ENCODE measurements at places on chromosomes 5 and 9. TPM values are rescaled to one million over a fixed set of nuclear protein-coding genes. Genes with fewer than 3 reads are reported as not detected.

The CYLC2 gene
- total RNA-seq: not detected

The GFI1B gene
- total RNA-seq: not detected

The ACOT12 gene
- not detected for total RNA-seq

The PCDHGB7 gene
- total RNA-seq: not detected

The EXOSC2 gene
- 46.6 TPM for total RNA-seq

The RPL37 gene
- total RNA-seq: 2,348 TPM

The PCDHA9 gene
- not detected for total RNA-seq

The TRIM36 gene
- total RNA-seq: not detected

The NEUROG1 gene
- not detected for total RNA-seq

The FBXL7 gene
- total RNA-seq: not detected

The RNF183 gene
- total RNA-seq: not detected

The ECM2 gene
- not detected for total RNA-seq

The BTNL9 gene
- total RNA-seq: not detected

The FOXD4L5 gene
- 0.07 TPM for total RNA-seq

Data from activated naive CD4-positive, alpha-beta T cell treated with anti-CD3 and anti-CD28 coated beads, Interleukin-2, amount 10 ng/mL, durations not matched to agents 5 hours and 36 hours (primary cell).